ENCODE measurements at places on chromosomes 3 and 15.

DNA sequence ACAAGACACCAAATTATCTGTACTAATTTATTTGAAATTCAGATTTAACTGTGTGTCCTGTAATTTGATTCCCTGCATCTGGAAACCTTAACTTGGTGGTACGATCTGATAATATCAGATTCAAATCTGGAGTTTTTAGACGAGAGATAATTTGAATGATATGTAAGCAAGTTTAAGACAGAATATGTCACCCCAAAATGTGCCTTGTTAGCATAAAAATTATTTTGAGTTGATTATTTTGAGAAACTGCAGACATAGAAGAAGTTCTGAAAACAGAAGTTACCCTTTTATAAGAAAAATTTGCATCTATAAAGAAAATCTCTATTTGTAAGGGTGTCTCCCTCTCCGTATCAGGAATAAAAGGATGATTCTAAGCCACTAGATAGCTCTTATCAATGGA is 1202.8 kb downstream of the ROBO2 start:
- DNase-seq: no peak

DNA sequence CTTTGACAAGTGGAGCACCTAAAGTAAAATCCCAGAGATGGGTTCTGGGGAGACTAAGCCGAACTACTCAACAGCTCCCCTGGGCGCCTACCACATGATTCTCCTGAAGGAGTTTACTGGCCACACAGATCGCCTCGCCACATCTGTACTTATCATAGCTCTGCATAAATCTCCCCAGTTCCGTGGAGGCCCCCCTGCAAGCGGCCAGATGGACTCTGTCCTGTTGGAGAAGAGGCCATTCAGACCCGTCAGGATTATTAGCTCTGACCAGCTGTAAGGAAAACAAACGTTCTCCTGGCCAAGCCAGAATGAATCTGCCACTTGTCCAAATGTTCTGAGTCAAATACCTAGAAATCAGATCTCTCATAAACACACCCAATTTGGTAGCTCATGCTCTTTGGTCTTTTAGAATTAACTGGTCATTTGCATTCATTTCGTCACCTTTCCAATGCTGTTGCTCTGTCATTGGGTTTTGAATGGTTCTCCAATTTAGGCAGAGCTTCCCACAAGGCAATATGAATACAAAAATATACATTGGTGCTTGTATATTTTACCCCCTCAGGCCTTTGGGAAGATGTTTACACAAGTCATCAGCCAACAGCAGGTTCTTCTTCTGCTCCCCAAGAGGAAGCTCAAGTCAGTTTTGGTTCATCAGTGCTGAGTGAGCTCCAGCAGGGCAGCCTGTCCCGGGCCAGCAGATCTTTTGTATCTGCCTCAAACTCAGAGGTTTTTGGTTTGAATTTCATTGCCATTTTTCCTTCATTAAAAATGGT is 124.5 kb downstream of the THSD4 start:
- DNase-seq: no peak

DNA sequence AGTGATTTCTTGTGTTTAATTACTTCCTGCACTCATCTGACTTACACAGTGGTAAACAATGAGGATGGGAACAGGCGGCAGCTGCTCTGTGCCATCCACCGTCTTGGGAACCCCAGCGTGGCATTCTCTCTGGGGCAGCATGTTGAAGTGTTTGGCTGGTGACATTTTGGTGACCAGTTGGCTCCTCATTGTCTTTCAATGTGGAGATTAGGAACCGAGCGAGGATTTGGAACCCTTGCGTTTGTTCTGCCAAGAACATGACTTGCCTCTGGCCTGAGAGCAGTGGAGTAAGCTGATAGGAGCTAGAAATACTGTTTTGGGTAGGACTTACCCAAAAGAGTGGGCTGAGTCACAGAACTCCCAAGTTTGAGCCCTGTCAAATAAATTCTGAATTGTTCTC is 88.8 kb downstream of the IGF1R start:
- no peak for DNase-seq

DNA sequence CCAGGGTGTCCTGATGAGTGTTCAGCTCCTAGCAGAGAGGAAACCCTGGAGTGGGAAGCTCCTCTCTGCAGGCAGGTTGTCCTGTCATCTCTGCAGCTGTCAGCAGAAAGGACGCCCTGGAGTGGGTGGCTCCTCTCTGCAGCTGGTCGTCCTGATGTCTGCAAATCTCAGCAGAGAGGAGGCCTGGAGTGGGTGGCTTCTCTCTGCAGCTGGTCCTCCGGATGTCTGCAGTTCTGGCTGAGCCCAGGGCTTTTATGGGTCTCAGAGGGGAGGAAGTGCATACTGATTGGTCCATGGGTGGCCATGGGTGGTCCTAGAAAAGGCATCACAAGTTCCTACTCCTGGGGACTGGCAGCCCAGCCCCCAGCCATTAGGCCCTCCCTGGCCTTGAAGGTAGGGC is 102.6 kb upstream of the BNIP2 start:
- DNase-seq: no peak

GRCh38 chr15:85035980-85036379 is 54.3 kb downstream of the PDE8A start:
- DNase-seq: no peak
